ENCODE measurements at places on chromosomes 1 and 21.

- peak; percentile 89 for DNase-seq
These were observed 10.1 kb upstream of the ZBTB8B start for GRCh38 chr1:32454726-32455125.

DNA sequence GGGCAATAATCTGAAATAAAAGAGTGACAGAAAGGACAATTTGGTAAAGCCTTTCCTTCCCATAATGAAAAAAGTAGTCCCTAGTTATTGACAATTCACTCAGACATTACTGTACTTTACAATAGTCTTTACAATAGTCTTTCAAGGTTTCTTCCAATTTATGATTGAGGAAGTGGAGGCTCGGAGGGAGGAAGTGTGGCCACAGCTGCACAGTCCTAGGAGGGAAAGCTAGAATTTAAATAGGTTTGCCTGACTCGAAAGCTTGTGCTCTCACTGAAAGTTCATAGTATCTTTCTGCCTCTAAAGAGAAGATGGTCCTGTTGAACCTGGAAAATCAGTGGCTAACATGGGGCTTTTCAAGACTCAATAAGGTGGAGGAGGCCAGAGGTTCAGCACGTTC lies 203.2 kb downstream of the SDCCAG8 start:
- DNase-seq, result no peak

GRCh38 chr1:10586125-10586524 lies 111.4 kb downstream of the PEX14 start:
- DNase-seq, result no peak

DNA sequence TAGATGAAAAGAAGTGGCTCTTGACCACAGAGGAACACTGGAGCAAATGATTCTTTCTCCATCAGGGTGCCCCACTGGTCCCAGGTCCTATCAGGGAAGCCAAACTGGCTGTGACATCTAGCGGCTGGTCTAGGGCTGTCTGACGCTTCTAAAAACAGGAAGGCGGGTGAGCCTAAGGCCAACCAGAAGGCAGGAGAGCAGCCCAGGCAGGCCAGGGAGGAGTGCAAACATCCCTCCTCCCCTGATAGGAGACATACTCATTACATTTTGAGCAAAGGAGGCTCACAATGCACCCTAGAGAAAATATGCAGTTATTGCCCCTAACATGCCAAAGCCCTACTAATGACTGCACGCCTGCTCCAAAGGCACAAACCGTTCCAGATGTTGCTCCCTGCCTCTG lies 10.4 kb upstream of the FOXE3 start:
- no peak for DNase-seq

GRCh38 chr21:46157396-46157986 lies 2.1 kb upstream of the FTCD start:
- DNase-seq, result no peak

- DNase-seq, result peak; percentile 83
These were observed 6.1 kb downstream of the IPO13 start for GRCh38 chr1:43952731-43953346.

DNA sequence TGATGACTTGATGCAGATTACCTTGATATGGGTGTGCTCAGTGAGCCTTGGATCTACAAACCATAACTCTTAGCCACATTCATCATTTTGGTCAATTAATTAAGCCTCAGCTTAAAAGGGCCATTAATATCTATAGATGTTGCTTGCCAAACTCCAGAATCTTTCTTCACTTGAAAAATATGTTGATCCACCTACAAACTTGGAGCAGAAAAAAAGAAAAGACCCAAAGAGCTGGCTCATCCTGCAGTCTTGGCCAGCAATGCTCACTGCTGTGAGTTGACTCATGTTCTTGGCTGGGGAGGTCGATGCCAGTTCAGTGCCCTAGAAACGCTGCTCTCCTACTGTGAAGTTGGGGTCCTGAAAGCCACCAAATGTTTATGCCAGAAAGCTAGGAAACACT lies 75.4 kb downstream of the DPT start:
- DNase-seq, result no peak

DNA sequence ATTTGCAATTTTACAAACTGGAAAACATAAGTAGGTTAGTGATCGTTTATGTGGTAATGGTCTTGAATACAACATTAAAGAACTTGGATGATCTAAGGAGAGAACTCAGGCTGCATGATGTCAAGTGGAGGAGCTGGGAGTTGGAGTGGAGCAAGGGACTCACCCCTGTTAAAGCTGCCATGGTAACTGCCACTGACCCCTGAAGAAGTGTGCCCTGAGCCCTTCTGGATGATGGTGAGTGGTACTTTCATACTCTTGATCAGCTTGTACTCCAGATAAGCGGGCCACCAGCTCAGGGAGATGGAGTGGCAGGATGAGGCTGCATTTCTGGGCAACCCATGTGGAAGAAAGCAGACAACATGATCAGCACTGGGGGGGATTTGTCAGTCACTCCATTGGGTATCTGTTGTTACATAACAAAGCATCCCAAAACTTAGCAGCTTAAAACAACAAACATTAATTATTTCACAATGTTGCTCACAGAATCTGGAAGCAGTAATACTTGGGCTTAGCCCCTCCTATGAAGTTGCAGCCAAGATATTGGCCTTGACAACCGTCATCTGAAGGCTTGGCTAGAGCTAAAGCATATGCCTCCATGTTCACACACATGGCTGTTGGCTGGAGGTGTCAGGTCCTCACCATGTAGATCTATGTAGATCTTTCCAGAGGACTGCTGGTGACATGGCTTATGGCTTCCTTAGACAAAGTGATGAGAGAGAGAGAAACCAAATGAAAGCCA lies 213.8 kb downstream of the DUSP10 start:
- DNase-seq, result no peak

- DNase-seq, result no peak
These were observed 645.8 kb upstream of the USP24 start for GRCh38 chr1:55860798-55861519.

GRCh38 chr1:108657356-108658080 lies 3.4 kb downstream of the HENMT1 start:
- no peak for DNase-seq

DNA sequence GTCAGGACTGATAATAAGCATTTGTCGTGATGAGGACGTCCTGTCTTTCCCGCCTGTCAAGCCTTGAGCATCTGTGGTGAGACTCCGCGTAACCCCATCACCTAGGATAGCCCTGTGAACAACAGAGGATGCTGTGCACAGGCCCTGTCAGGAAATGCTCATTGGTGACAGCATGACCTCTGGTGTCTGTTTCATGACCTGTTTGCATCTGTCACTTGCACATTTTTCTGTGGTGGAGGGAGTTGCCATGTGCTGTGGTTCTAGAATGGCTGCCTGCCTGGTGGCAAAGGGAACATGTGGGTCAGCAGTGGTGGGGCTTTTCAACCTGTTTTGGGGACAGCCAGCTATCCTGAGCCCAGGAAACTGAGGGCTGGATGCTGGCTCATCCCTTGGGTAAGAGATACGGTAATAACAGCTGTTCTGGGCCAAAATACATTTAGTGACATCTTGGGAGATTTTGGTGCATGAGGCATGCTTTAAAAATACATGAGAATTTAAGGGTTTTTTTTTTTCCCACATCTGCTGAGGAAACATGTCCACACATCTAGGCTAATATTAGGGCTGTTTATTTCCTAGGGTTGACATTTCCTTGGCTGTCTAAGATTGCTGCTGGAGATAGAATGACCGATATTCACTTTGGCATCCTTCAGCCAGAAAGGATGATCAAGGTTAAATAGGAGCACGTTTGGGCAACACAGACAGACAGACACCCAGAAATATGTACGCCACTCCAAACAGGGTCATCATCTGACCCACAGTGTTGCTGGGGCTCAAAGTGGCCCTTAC lies 52.9 kb downstream of the KCNC4 start:
- no peak for DNase-seq

DNA sequence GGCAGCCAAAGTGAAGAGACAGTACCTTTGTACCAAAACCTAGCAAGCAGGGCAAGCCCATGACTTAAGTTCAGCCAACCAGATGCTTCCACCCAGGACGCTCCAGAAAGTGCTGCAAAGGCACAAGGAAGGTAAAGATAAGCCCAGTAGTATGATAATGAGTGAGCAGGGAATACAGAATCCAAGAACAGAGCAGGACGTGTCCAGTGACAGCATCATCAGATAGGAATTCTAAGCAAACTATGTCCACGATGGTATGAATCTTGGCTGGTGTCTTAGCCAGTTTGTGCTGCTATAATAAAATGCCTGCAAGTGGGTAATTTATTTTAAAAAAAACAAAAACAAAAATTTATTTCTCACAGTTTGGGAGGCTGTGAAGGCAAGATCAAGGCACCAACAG lies 13.6 kb downstream of the GJA4 start:
- DNase-seq, result no peak

GRCh38 chr21:31554511-31555022 lies 104.9 kb upstream of the SOD1 start:
- DNase-seq, result no peak

DNA sequence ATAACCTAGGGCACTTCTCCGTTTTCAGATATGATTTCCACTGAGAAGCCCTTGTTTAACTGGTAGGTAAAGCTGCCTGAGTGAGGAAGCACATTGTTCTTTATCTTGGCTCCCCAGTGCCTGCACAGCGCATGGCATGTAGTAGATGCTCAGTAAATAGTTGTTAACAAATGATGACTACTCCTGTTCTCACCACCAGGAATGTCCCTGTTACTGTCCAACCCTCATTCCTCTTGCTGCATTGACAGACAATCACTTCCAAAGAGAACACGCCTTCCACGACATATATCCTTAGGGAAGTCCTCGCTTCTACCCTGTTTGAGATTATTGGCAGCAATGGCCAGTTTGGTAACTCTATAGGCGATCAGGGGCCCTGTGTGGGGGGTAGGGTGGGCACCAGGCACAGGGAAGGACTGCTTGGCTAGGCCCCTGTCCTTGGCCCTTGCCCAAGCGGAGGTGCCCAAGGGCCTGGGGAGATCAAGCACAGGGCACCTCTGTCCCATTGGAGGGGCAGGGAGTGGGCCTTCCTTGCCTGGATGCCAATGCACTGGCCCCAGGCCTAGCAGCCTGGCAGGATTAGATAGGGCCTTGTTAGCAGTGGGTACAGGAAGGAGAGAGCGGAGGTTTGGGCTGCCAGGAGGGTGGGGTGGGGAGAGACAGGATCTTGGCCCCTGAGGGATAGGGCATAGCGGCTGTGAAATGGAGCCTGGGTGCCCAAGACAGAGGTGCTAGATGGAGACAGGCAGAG lies 10.2 kb downstream of the NES start:
- DNase-seq, result no peak

DNA sequence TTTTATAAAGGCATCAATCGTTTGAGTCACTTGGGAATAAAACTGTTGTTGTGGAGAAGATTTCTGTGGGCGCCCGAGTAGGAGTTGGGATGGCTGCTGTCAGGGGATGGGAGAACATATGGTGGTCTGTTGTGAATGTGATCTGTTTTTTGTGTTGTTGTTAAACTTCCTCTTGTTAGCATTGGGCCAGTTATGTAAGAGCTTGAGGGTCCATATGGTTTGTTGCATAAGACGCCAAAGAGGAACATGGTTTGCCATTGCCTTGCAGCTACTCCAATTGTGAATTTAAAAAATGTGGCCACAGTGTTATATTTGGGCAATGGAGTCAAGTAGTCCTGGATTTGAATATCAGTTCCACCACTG lies 136.1 kb upstream of the JUN start:
- DNase-seq, result no peak

GRCh38 chr1:81387446-81387845 lies 413.3 kb upstream of the ADGRL2 start:
- no peak for DNase-seq

- no peak for DNase-seq
These were observed 269.9 kb downstream of the HLX start for GRCh38 chr1:221149111-221149510.

DNA sequence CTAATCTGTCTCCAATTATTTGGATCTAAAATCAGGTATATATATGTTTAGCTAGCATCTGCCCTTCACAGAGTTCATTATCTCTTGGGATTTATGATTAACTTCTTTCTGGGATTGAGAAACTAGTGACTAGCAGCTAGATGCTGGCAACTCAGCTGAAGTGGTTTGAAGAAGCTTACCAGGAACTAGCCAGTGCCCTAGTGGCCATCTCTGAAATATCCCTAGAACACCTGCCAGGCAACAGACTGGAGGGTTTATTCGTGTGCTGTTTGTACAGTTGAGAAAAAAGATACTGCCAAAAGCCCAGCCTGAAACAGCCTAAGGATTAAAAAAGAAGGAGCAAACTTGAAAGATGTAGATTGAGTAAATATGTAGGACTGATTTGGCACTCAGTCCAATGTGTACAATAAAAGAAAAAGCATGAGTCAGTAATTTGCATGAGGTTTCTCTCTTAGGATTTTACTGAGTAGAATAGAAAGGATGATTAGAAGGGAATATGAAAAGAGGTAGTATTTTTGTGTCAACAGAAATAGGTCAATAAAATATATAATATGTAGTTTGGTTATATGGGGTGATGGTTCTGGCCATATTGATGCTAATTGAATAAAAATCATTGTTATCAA lies 1144.6 kb upstream of the ADGRL2 start:
- peak; percentile 67 for DNase-seq

- no peak for DNase-seq
These were observed 2.6 kb downstream of the FUCA1 start for GRCh38 chr1:23865543-23865930.

- DNase-seq, result no peak
These were observed 27.0 kb downstream of the DNM3 start for GRCh38 chr1:171868217-171868803.

DNA sequence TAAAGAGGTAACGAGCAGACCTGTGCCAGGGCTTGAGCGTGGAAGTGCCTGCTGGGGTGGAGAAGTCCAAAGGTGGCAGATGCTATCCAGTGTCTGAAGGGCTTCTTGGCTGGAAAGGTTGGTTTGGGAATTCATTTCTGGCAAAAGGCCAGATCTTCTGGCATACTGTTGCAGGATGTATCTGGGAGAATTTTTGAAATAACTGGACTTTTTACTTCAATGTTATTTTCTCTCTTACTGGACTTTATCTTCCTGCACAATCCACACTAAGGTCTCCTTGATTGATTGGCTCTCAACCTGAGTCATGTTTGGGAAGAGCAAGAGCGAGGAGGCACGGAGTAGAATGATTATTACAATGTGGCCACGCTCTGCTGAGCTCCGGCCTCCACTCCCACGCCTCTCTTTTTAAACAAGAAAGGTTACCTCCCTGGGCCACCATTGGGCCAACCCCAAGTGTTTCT lies 278.4 kb downstream of the TM2D1 start:
- peak; percentile 49 for DNase-seq

- DNase-seq, result no peak
These were observed 5.8 kb downstream of the KISS1 start for GRCh38 chr1:204190212-204191211.

GRCh38 chr1:103190766-103191165 lies 82.4 kb upstream of the COL11A1 start:
- DNase-seq, result no peak

DNA sequence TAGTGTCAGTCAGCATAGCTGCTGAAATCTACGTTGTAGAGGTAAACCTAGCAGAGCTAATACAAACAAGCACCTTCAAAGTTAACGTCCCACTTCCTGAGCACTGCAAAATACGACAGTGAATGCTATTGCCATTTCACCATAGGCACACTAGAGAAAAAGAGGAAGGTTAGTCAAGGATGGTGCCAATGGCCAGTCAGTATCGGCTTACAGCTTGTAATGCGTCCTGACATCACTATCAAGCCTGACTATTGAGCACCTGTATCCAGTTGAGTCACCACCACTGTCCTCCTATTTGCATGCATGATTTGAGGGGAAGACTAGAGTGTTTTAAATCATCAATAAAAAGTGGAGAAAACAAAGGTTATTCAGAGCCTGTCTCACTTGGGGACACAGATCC lies 34.4 kb downstream of the NUCKS1 start:
- no peak for DNase-seq

- DNase-seq, result no peak
These were observed 19.5 kb downstream of the SCYL3 start for GRCh38 chr1:169874229-169874628.

- no peak for DNase-seq
These were observed 32.3 kb downstream of the EEIG2 start for GRCh38 chr1:108592030-108592759.

Measured in NCI-H2029 (cell line).